ENCODE measurements at places on chromosomes 1 and 21. TPM values are rescaled to one million over a fixed set of nuclear protein-coding genes. Genes with fewer than 3 reads are reported as not detected.
A peak's percentile ranks its signal among the peaks of the same experiment; 100 is the strongest.

DNA sequence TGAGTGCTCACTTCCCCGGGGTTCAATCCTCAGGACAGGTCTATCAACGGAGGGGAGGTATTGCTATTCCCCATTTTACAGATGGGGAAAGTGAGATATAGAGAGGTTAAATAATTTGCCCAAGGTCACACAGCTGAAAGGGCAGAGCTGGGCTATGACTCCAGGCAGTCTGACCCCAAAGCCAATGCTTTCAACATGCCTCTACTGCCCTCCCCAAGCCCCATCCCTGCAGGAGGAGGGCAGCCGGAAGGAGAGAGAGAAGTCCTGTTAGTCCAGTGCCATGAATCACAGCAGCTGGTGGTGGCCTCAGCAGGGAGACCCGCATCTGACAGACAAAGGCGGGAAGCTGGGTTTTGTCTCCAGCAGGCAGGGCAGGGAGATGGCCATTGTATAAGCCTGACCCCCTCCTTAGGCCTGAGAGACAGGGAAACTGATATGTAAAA is 20.0 kb upstream of the CLIC4 start:
- peak overlapping the region; percentile 23 for H3K27ac ChIP-seq
- H3K4me3 ChIP-seq = no peak overlapping the region
- no peaks in the 10 kb centered on the region for H3K36me3 ChIP-seq
- no peak for DNase-seq

GRCh38 chr1:55244476-55245099 is 29.4 kb upstream of the USP24 start:
- H3K4me1 ChIP-seq = peaks cover 12% of the 10 kb centered on the region
- H3K27ac ChIP-seq = peak overlapping the region; percentile 70
- no peak for DNase-seq

GRCh38 chr1:232471250-232471649 is 158.7 kb downstream of the SIPA1L2 start:
- H3K36me3 ChIP-seq = no peaks in the 10 kb centered on the region
- no peak for DNase-seq
- peaks cover 29% of the 10 kb centered on the region for H3K4me1 ChIP-seq

GPR25 gene
- polyA plus RNA-seq = 0.09 TPM

CYYR1 gene
- polyA plus RNA-seq = 14.0 TPM
